Brain pericyte (primary cell): ENCODE measurements at places on chromosomes 2 and 18.

DNA sequence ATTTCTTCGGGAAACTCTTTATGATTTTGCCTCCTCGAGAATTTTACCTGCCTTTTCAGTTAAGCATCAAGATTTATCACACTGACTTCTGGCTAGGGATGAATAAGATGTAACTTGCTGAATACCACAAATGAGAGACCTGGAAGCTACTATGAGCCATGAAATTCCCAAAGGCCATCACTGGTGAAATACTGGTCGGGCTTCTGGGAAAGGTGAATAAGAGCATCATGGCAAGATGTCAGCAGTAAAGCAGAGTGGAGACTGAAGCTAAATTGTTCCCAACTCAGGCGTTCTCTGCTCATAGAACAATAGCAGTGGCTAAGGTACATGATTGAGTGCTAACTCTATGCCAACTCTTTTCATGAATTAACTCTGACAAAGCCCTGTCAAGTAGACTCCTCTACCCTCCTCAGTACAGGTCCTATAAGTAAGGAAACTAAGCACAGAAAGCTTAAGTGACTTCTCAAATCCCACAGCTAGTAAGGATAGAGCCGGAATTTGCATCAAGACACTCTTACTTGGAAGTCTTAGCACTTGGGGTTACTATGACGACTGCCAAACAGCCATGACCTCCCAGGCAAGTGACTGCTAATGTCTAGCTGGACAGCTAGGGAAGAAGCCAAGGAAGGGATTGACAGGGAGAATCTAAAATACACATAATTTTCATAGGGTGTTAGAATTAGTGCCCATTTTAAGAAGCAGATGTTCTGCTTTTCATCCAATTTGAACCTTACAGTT is 22.7 kb upstream of the DSC3 start:
- DNase-seq: no peak

DNA sequence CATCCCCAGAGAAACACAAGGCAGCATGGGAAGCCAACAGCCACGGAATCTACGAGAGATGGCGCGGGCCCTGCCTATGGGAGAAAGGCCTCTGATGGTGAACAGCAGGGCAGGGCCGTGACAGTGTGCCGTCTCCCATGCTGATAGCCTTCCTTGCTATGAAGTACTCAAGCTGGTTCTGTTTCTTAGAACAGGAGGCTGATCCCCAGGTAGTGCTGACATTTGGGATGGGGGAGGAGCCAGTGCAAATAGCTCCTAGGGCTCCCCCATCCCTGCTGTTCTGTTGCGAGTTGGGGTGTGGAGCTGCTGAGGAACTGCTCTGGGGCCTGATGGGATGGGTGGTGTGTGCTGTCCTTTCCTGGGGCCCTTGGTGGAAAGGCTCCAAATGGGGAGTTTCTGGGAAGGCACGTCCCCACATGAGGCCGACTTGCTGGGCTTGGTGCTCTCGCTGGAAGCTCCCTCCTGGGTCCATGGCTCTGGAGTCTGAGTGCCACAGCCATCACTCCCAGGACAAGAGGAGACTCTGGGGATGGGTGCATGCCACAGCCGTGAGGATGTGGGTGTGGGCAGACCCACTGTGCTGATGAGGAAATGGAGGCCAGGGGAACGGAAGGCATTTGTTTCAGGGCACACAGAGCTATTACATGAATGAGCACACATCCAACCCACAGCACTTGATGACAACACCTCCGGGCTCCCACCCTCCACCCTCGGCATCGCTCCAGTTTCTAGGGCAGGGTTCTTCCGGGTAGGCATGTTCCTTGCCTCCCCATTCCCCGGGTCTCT is 246.8 kb downstream of the HDAC4 start:
- DNase-seq: no peak

DNA sequence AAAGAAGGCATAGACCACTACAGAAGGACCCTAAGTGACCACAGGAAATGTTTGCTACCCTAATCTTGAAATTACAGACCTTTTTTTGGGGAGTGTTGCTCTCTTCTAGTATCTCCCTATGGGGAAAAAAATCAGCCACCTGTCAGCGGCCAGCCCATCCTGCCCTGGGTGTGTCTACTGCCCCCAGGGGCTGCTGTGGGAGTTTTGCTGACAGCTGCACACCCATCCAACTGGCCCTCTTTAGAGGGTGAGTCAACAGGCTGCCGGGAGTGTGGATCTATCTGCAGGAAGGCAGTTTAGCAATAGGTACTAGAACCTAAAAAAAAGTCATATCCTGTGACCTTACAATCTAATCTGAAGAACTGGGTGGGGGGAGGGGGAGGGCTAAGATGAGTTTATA is 796 bp upstream of the DYSF start:
- DNase-seq: no peak

DNA sequence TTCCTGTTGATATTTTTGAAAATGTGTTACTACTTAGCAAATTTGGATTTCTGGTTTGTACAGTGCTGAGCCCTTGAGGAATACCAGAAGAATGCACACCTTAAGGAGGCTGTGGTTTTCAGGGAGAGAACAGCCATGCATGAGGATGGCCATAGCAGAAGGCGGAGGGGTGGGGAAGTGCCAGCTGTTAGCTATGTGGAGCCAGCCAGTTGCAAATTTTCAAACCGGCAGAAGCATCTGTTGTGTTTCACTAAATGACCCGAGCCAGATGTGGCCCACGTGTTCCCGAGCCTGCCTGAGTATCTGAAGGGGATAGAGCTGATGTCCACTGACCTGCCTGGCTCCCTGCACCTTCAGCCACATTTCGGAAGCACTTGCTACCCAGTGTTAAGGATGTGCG is 16.4 kb upstream of the RBM44 start:
- no peak for DNase-seq

- no peak for DNase-seq
These were observed 219.0 kb upstream of the HS6ST1 start for GRCh38 chr2:128537646-128538045.

DNA sequence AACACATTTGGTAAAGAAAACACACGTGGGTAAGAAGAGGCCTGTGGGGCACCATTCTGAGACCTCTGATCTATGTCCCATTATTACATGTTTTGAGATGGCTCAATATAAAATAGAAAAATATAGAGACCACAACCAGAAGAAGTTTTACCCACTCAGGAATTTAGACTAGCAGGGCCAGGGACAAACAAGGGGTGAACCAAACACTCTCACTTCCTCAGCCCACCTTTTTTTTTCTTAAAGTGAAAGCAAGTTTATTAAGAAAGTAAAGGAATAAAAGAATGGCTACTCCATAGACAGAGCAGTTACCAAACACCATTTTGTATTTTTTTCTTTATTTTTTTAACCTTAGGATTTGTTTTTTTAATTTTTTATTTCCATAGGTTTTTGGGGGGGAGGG is 119.0 kb upstream of the REV1 start:
- no peak for DNase-seq
